Fibroblast of skin of left quadriceps (primary cell): ENCODE measurements at places on chromosomes 16 and 17.

DNA sequence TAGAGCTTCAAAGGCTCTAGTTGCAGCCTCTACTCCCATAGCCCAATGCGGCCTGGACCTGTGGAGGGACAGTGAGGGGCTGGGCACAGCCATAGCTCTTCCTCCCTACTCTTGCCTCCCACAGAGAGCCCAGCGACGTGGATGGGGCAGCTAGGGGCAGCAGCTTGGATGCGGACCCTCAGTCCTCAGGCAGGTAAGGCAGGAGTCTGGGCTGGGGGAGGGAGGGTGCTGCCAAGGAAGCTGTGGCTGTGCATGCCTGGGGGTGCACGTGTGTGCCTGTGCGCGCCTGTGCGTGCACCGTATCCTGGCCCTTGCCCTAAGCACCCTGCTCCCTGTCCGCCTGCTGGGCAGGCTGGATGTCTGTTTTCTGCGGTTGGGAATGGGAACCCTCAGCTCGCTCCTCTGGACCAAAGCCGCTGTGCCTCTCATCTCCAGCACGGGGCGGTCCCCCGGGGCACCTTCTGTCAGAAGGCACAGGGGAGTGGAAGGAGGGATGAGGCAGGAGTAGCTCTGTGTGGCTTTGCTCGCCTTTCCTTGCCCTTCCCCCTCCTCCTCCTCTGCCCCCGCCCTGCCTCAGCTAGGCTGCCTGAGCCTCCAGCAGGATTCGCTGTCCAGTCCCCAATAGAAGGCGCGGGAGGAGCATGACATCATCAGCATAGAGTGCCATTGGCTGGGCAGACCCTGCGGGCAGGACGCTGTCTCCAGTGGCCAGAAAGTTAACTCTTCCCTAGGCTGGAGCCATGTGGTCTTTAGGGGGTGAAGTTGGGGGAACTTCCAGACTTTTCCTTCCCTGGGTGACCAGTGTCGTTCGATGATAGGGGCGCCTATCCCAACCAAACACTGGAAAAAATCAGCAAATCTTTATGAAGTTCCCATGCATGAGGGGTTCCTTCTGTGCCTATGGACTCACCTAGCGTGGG lies 797 bp downstream of the PRCD start:
- DNase-seq: peak; percentile 85

- DNase-seq: no peak
Observed at GRCh38 chr16:9679213-9679767, 502.9 kb downstream of the GRIN2A start.

GRCh38 chr16:74455213-74455612 lies 33.9 kb upstream of the CLEC18B start:
- no peak for DNase-seq

- no peak for DNase-seq
Observed at GRCh38 chr16:30996324-30996984, 11.4 kb downstream of the HSD3B7 start.

DNA sequence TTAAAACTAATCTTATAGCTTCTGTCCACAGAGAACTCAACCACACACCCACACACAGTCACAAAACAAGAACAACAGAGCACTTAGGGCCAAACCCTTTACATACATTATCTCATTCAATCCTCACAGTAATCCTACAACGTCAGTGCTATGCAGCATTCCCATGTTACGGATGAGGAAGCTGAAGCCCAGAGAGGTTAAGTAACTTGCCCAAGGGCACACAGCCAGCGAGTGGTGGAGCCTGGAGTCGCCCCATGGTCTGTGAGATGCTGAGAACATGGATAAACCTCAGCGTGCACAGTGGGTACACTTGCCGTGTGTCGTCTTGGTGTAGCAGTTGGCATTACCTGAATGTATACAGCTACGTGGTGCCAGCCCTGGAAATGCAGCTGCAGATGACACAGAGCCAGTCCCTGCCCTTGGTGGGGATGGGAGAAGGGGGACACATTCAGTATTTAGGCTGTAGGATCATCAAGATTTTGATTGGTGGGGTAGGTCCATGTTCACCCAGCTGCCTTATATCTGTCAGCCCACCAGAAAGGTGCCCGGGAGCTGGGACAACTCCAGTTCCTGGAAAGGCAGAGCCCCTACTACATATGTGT lies 177.0 kb downstream of the IRF8 start:
- DNase-seq: no peak

DNA sequence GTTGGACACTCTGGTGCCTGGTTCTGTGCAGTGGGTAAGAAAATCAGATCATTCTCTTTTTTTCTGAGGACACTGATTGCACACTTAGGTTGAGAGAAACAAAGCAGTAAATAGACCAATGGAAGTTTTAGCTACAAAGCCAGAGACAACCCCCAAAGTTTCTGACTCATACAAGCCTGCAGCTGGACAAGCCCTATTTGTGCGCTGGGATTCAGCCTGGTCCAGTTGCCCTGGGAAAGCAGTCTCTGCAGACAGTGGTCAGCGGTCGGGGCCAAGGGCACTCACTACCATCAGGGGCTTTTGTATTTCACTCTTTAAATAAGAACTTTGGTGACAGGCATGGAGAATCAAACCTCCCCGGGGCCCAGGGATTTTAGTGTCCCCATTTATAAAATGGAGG lies 6.0 kb upstream of the RHBDL3 start:
- no peak for DNase-seq
